Neuronal stem cell (in vitro differentiated cells): ENCODE measurements at places on chromosomes 2 and 18.

DNA sequence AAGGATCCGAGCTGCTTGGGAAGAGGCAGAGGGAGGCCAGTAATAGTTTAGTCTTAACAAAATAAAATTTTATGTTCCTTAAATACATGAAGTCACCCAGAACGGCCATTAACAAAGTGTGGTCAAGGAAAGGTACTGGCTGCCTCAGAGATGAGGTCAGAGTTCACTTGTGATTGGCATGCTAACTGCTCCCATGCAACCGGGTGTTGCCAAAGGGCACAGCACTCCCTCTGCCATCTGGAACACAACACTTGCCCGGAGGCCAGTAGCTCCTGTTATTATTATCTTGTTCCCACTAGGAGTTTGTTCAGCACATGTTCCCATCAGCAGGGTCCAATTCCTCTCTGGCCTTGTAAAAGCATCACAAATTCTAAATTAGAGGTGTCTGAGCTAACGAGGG is 207.0 kb downstream of the CYP26B1 start:
- no peak overlapping the region for H3K4me3 ChIP-seq
- H3K27ac ChIP-seq = no peak overlapping the region
- no peaks in the 10 kb centered on the region for H3K4me1 ChIP-seq

GRCh38 chr2:218027426-218028188 is 24.8 kb upstream of the TNS1 start:
- H3K27me3 ChIP-seq = no peaks in the 10 kb centered on the region
- DNase-seq = no peak
- no peak overlapping the region for H3K27ac ChIP-seq
- no peaks in the 10 kb centered on the region for H3K36me3 ChIP-seq
- no peaks in the 10 kb centered on the region for H3K4me1 ChIP-seq

GRCh38 chr2:84874381-84875212 is 6.3 kb downstream of the TRABD2A start:
- no peak overlapping the region for H3K27ac ChIP-seq
- H3K4me3 ChIP-seq = no peak overlapping the region
- no peak for DNase-seq
- no peaks in the 10 kb centered on the region for H3K4me1 ChIP-seq

- H3K27ac ChIP-seq = no peak overlapping the region
- H3K4me3 ChIP-seq = no peak overlapping the region
- no peak for DNase-seq
- no peaks in the 10 kb centered on the region for H3K27me3 ChIP-seq
- H3K36me3 ChIP-seq = no peaks in the 10 kb centered on the region
Measured at GRCh38 chr2:136242100-136242499, 124.2 kb upstream of the CXCR4 start.

GRCh38 chr2:66233981-66234380 is 200.9 kb upstream of the MEIS1 start:
- no peaks in the 10 kb centered on the region for H3K36me3 ChIP-seq
- H3K27ac ChIP-seq = no peak overlapping the region
- no peak overlapping the region for H3K4me3 ChIP-seq
- H3K27me3 ChIP-seq = no peaks in the 10 kb centered on the region
- no peaks in the 10 kb centered on the region for H3K4me1 ChIP-seq

GRCh38 chr2:133975135-133975534 is 278.7 kb upstream of the MGAT5 start:
- no peaks in the 10 kb centered on the region for H3K4me1 ChIP-seq
- H3K36me3 ChIP-seq = no peaks in the 10 kb centered on the region
- no peak for DNase-seq
- no peaks in the 10 kb centered on the region for H3K27me3 ChIP-seq

DNA sequence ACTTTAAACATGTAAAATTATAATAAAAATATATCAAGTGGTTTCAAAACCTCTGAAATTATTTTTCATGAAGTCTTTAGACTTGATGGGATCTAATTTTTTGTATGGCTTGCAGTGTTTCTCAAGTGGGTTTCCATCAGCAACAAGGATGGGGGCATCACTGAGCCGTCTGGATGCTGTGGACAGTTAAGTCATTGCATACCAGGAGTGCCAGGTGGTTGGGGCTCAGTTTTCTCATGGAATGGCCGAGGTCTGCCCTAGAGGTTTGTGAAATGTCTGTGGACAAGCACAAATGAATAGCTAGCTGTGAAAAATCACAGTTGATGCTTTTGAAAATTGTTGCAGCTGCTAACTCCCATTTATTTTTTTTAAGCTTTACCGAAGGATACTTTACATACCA is 1.7 kb downstream of the PRELID3A start:
- peaks cover 3% of the 10 kb centered on the region for H3K4me1 ChIP-seq
- no peak for DNase-seq
- H3K27me3 ChIP-seq = peaks cover 14% of the 10 kb centered on the region
- H3K36me3 ChIP-seq = peaks cover 4% of the 10 kb centered on the region
- H3K4me3 ChIP-seq = no peak overlapping the region

DNA sequence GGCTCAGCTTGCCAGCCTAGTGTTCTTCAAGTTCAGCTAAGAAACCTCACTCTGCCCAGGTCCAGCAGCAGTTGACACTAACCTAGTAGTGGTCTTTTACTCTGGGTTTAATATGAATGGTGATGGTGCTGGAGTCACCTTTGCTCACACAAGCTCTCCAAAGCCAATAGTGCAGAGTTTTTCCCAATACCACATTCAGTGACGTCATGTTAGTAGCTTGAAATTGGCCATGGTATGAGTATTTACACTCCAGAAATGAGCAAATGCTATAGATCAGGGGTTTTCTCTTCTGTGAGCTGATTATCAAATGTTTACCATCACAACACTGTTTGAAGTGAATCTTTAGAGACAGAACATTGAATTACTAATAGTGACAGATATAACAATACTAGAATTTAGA is 209.1 kb downstream of the KCNH7 start:
- no peak overlapping the region for H3K27ac ChIP-seq
- H3K4me3 ChIP-seq = no peak overlapping the region
- H3K36me3 ChIP-seq = no peaks in the 10 kb centered on the region
- H3K27me3 ChIP-seq = no peaks in the 10 kb centered on the region
